T-helper 17 cell (primary cell): ENCODE measurements at places on chromosomes 5 and 9.
A peak's percentile ranks its signal among the peaks of the same experiment; 100 is the strongest.

GRCh38 chr5:176371621-176372539, 6.6 kb downstream of the ARL10 start:
- no peak for DNase-seq

DNA sequence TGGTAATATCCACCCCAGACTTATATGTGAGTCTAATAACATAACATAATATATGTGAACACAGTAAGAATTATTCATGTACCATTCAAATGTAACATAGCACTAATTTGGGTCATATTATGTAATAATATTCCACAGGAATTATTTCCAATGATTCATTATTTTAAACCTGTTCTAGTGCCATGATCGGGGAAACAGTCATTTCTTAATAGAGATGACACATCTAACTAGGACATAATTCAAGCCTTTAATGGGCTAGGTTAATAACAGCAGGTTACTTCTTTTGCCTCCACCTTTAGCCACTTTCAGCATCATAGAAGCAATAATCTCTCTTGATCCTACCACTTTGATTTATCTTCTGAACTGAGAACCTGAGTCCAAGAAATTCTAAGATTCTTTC, 12.3 kb downstream of the SPINK9 start:
- no peak for DNase-seq

- DNase-seq, result peak; percentile 44
These were observed 51.9 kb downstream of the TGFBI start for GRCh38 chr5:136080483-136081216.

DNA sequence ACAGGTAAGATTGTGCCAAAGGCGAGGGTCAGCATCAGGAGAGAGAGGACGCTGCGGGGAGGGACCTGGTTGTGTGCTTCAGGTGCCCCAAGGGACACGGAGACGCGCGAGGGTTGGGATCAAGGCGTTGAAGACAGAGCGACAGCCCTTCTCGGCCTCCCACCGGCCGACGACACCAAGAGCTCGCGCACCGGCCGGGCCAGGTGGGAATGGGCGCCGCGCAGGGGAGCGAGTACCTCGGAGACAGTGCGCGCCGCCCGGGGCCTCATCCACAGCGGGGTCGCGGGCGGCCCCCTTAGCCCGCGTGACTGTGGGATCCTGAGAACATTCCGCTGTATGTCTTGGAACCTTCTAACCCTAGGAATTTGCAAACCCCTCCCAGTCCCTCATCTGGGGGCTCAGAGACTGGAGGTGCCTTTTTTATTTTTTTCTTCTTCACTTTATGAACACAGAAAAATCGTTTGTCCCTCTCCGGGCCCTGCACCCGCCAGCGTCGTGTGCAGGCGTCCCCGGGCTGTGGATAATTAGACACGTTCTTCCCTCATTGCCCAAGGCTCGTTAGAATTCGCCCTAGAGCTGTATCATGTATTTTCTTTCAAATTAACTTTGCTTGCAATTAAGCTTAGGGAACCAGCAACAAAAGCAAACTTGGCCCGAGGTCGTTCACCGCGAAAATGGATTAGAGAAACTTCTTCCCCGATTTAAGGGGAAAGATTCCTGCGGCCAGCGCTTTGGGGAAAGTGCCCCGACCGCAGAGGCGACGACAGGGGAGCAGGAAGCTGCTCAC, 4.8 kb downstream of the FOXE1 start:
- no peak for DNase-seq

DNA sequence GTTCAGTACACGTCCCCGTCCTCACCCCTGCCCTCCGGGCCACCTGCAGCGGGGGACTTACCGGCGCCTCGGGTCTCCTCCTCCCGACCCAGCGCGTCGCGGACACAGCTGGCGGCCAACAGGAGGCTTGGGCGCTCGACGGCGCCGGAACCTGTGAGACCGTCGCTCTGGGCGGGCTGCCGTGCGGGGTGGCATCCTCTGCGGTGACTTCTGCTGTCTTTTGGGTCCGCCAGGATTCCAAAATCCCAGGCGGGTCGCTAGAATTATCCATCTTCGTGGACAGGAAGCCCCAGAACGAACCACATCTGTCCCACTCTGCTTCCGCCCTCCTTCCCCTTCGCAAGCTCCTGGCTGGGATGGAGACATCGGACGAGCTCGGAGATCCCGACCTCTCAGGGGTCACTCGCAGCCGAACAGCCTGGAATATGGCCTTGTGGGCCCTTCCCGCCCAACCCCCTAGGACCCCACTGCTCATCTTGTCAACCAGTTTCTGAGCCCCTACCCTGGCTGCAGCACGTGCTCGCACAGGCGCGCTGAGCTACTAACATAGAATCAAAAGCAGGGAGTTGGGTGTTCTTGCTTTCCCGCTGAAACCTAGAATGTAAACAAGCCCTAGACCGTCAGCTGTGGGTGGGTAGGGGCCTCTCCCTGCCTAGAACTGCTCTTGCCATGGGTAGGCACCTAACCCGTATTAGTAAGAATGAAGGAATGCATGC, 947 bp upstream of the MARCHF3 start:
- DNase-seq, result peak; percentile 16

- no peak for DNase-seq
These were observed 18.7 kb downstream of the GIN1 start for GRCh38 chr5:103101079-103101750.

DNA sequence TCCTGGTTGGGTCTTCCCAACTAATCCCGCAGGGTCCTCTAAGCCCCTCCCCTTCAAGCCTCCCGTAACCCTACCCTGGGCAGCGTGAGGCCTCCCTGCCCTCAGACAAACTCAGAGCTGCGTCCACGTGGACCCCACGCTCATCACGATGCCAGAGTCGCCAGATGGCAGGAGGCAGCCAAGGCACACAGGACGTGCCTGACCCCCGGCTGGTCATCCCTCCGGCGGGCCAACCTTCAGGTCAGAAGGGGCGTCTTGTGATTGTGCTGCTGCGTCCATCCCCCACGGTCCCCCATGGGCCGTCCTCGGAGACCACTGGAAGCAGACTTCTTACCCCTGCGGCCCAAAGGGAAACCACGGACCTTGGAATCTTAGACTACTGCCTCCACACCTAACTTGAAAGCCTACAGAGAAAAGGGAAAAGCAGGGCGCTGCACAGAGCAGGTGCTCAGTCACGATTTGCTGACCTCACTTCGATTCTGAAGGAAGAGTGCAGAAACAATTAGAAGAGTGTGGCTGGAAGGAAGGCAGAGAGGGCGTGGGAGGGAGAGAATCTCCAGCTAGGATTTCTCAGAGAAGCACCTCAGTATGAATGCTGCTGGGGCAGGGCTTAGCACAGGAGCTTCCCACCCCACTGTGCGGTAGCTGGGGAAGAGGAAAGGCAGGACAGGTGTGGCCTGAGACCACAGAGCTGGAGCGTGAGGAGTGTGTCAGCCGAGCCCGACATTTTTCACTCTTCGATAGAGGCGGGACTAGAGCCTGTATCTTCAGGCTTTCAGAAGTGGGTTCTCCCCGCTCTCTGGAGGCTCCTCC, 174.8 kb downstream of the ERCC6L2 start:
- DNase-seq, result no peak

GRCh38 chr5:174547814-174548213, 176.6 kb upstream of the MSX2 start:
- DNase-seq, result no peak

DNA sequence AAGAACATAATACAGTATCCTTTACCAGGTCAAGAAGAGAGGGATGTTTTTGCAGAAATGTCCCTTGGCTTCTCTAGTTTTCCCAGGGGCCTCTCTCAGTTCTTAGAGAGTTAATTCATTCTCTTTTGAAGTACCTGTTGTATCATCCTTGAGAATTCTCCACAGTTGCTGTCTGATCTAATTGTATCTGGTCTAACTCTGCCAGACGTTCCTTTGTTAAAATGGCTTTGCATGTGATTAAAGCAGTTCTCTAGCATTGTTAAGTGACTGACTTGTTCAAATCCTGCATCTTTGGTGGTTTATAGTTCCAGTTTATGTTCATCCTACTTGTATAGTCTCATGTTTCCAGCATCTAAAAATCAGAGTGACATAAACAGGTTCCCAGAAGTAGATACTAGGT, 65.0 kb downstream of the KIAA1958 start:
- no peak for DNase-seq

DNA sequence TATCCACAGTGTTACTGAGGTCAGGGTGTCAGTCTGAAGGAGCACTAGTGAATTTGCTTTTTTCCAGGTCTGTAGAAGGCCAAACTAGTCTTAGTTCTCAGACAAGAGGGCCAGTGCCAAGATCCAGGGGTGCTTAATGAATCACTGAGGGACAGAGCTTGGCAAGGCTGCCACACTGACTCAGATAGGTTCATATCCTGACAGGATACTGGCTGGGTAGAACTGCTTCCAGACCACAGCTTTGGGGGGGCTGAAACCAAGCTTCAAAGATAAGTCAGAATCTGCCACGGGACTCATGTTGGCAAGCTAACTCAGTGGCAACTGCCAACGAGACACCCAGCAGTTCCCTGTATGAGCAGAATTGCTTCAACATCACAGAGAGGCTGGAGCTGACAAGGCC, 1125.4 kb downstream of the EFNA5 start:
- DNase-seq, result no peak

DNA sequence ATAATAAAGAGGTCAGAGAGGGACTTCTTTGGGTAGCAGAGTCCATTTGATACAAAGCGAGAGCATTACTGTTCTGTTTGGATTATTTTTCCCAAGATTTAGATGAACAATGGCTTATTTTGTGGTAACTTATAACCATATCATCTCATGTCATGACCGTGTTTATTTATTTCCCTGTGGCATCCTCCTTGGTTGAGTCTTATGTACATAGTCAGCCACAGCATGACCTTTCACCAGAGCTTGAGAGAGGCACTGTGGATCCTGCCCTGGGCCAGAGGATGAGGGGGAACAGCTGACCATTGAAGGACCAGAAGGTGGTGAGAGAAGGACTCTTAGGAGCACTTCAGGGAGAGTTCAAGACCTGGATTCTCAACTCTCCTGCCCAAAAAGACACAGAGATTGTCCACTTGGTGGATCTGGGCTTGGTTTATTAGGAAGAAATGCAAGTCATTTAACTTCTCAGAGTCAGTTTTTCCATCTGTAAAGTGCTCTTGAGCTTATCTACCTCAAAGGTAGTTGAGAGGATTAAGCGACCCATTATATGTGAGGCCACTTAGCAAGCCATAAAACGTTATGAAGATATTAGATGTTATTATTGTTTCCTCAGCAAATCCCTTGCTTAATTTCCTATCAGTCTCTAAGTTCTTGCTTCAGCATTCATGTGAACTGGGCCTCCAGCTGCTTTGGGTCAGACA, 51.4 kb downstream of the PPIC start:
- no peak for DNase-seq

DNA sequence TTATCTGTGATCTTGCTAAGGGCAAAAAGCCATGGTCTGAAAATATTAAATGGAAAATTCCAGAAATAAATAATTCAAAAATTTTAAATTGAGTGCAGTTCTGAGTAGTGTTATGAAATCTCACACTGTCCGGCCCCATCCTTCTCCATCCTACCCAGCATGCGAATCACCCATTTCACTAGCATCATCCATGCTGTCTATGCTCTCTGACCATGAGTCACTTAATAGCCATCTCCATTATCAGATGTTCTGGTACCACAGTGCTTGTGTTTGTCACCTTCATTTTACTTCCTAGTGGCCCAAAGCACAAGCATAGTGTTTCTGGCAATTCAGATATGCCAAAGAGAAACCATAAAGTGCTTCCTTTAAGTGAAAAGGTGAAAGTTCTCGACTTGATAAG, 63.3 kb upstream of the SMC5 start:
- no peak for DNase-seq

DNA sequence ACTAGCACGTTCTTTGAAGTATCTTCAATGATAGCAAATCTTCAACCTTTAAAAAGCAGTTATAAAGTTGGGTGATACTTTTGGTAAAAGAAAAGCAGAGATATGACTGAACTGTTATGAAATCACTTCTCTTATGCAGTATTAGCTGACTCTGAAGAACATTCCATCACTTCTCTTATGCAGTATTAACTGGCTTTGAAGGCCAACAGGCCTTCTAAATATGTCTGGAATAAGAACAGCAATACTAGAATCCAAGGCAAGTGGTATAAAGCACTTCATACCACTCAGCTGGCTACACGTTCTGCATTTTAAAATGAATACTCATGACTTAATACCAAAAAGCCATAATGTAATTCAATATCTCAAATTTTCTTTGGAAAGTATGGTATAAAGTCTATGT, 17.3 kb downstream of the SKIC3 start:
- no peak for DNase-seq

DNA sequence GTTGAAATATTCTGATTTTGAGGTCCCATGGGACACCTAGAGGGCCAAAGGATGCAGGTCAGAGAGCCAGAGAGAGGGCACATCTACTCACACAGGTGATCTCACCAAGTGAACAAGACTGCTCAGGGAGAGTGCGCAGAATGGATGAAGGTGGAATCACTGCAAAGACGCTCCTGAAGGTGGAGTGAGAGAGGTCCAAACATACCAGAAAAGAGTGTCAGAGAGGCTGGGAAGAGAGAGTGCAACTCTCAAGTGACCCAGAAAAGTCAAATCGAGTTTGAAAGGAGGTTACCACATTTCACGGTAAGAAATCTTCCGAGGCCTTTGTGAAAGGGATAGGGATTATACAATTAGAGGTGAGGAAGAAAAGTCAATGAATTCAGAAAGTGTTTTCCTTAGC, 173.4 kb downstream of the EPB41L4A start:
- no peak for DNase-seq

GRCh38 chr5:56637321-56637920, 177.9 kb upstream of the MAP3K1 start:
- DNase-seq, result no peak

DNA sequence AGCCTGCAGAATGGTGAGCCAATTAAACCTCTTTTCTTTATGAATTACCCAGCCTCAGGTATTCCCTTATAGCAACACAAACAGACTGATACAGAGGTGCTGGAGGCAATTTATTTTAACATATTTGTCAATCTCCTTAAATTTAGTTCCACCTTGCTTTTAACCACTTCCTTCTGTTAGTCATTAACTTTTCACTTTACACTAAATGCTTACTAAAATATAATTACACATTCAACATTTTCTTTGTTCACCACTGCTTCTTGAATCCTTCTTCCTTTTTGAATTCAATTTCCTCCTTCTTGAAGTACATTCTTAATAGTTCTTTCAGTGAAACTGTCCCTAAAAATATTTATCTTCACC, 39.4 kb downstream of the LYRM7 start:
- no peak for DNase-seq

DNA sequence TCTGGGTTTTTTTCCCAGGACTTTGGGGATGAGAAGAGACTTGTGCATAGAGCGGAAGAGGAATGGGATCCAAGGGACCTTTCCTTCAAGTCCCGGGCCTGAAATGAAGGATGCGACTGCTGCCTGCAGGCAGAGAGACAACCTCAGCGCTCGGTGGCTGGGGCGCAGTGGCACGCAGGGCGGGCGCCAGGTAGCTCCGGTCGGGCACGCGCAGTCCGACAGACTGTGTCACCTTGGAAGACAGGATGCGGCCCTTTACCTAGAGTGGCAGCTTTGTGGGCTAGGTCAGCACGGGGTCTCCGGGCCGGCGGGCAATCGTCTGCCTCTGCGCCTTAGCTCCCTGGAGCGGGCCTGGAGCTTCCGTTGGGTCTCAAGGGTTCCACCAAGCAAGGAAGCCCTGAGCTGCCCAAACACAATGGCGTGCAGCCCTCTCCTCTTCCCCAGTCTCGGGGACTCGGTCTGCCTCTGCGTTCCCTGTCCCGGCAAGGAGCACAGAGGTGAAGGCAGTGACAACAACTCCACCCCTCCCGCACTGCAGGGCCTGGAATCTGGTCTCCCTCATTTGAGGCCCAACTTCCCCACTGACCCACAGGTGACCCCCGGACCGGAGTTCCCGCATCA, 6.0 kb downstream of the BARX1 start:
- no peak for DNase-seq

GRCh38 chr5:38809388-38810359, 36.1 kb upstream of the OSMR start:
- peak; percentile 11 for DNase-seq
